CD4-positive, alpha-beta memory T cell (primary cell): ENCODE measurements at places on chromosomes 4 and X.

- no peak for DNase-seq
Measured at GRCh38 chr4:1769692-1770091, 23.4 kb upstream of the FGFR3 start.

GRCh38 chrX:136146614-136147314 is 569 bp upstream of the FHL1 start:
- DNase-seq = no peak

- DNase-seq = no peak
Measured at GRCh38 chr4:128876200-128876599, 66.7 kb downstream of the JADE1 start.

- DNase-seq = no peak
Measured at GRCh38 chr4:153366486-153366885, 22.0 kb downstream of the MND1 start.

DNA sequence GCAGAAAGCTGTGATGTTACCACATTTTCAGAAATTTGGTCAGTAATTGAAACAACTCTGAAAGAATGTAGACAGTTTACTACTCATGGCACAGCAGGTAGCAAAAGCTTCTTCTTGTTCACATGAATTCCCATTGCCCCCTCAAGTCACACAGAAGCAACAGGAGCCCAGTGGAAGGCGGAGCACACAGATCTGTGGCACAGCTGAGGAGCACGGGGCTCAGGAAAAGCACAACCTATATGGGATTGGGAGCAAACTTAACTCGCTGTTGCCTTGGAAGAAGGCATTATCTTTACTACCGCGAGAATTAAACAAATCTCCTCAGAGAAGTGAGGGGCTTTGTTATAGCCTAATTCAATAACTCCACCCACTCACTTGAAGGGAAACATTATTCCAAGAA is 358.5 kb downstream of the SPOCK3 start:
- DNase-seq = no peak

- no peak for DNase-seq
Measured at GRCh38 chrX:100750883-100751282, 19.0 kb upstream of the SYTL4 start.

DNA sequence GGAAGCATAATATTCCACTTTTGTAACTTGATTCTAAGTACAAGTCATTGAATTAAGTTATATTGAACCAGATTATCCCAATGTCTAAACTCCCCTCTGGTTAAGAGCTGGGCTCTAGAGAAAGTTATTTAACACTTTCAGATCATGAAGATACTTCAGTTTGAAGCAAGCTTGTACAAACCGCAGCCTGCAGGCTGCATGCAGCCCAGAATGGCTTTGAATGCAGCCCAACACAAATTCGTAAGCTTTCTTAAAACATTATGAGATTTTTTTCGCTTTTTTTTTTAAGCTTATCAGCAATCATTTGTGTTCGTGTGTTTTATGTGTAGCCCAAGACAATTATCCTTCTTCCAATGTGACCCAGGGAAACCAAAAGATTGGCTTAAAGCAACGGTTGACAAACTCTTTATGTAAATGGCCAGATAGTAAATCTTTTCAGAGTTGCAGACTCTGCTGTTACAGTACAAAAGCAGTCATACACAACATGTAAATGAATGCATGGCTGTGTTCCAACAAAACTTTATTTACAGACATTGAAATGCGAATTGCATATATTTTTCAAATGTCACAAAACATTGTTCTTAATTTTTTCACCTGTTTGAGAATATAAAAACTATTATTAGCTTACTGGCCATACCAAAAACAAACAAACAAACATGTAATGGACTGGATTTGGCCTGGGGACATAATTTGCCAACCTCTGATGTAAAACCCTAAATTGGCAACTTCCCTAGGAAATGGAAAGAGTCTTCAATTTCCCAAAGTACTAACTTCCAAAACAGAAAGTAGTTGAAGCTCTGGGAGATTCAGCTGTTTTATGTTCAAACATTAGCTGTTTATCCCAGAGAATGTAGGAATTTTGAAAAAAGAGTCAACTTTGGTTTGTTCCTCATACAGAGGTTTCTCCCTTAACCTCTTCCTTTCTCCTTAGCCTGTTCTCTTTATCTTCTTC is 201.1 kb upstream of the MBNL3 start:
- DNase-seq = no peak

GRCh38 chr4:113051361-113051760 is 1.9 kb downstream of the ANK2 start:
- DNase-seq = no peak

- no peak for DNase-seq
Measured at GRCh38 chr4:176123710-176124407, 58.2 kb downstream of the WDR17 start.

GRCh38 chr4:153759407-153760316 is at the start of gene RNF175:
Gene RNF175 (minus strand): TSS chr4:153760024. CDS start chr4:153759862, 162 bp downstream.
- no peak for DNase-seq

GRCh38 chr4:5928274-5928673 is 35.4 kb upstream of the CRMP1 start:
- DNase-seq = no peak

DNA sequence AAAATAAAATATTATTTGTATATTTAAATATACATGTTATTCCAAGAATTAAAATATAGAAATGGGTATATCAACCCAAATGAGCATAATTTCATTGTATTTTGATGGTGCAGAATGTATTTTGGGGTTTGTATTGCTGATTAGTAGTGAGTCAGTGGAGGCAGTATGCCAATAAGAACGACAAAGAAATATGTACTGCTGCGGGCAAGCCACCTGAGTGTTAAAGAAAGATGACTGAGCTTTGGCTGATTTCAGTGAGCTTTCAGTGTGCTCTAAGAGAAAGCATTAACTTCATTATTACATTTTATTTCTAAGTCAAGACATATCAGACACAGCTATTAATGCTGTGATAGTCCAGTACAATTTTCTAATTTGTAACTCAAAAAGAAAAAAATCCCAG is 297.8 kb downstream of the ANK2 start:
- DNase-seq = no peak

- DNase-seq = no peak
Measured at GRCh38 chr4:150510176-150510865, 71.6 kb upstream of the MAB21L2 start.
